HT1080 (cell line): ENCODE measurements at places on chromosomes 3 and 15.
A peak's percentile ranks its signal among the peaks of the same experiment; 100 is the strongest.

DNA sequence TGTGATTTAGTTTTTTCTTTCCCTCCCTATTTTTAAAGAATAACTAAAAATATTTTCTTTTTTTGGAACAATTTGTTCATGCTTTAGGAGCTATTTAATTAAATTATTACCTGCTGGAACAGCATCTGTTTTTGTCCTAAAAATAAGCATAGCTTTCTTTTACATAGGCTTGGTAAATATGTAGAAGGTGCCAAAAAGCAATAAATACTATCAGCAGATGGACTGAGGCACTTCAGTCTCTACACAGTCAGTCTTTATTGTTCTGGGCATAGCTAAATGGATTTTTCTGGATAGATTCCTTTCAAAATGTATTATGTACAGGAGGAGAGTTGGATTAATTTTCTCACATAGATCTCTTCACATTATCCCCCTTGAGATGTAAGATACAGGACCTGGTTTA lies 223.5 kb downstream of the NAALADL2 start:
- DNase-seq: no peak

GRCh38 chr15:68508485-68509189 lies 70.2 kb upstream of the CORO2B start:
- DNase-seq: no peak

DNA sequence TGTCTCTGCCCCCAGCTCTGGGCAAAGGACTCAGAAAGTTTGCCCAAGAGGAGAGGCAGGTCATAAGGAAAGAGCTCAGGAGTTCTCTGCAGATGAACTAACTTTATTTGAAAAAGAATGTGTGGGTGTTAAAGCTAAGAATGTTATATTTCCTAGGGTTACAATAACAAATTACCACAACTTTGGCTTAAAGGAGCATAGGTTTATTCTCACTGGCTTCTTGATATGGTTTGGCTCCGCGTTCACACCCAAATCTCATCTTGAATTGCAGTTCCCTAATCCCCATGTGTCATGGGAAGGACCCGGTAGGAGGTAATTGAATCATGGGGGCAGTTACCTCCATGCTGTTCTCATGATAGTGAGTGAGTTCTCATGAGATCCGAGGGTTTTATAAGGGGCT lies 383.7 kb upstream of the CFAP20DC start:
- no peak for DNase-seq

- DNase-seq: peak; percentile 60
Observed at GRCh38 chr3:114274929-114275328, 18.9 kb upstream of the TIGIT start.
